CD4-positive, alpha-beta T cell treated with Interferon gamma for 1 hour (primary cell): ENCODE measurements at places on chromosomes 7 and 10.

GRCh38 chr7:38335492-38336147 lies 62.2 kb upstream of the TARP start:
- DNase-seq: peak; percentile 89

- no peak for DNase-seq
Observed at GRCh38 chr10:125592897-125593296, 90.1 kb downstream of the TEX36 start.

GRCh38 chr7:140390034-140390433 lies 8.3 kb downstream of the SLC37A3 start:
- no peak for DNase-seq

GRCh38 chr7:75639071-75639885 lies 99.5 kb downstream of the HIP1 start:
- DNase-seq: peak; percentile 14

GRCh38 chr10:119393019-119393418 lies 149.5 kb downstream of the RGS10 start:
- no peak for DNase-seq

GRCh38 chr7:98831641-98832221 lies 38.1 kb downstream of the TMEM130 start:
- DNase-seq: no peak

DNA sequence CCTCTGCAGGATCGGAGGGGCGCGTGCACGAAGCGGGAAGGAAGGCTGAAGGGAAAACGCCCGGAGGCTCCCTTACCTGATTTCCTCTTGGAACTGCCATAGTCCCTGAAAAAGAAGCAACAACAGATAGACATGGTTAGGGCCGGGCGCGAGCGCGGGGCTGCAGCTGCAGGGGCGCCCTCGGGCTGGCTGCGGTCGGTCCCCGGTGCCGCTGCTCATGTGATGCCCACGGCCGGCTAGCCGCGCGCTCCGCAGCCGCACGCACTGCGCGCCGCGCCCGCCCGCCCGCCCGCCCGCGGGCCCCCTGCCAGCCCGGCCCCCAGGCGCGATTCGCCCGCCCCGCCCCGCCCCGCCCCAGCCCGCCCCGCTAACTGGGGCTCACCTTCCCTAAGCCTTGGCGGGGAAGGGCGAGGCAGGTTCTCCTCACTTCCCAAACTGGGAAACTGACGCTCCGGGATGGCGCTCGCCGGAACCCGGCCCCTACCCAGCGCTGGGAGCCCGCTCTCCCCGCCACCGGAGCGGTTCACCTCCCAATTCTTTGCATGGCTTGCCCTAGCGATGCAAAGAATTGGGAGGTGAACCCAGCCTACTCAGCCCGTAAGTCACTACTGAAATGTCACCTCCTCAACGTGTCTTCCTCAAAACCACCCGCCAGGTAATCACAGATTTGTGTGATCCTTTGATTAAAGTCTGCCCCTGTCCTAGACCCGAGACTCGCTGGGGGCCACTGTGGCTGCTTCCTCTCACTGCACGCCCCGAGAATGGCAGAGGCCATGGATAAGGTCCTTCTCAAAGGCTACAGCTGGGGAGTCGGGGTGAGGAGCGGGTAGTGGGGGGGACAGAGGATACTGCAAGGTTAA lies 162.2 kb downstream of the SH3PXD2A start:
- peak; percentile 13 for DNase-seq

GRCh38 chr7:101743241-101743994 lies 74.0 kb upstream of the CUX1 start:
- DNase-seq: peak; percentile 55

GRCh38 chr10:77602231-77602912 lies 35.2 kb downstream of the KCNMA1 start:
- no peak for DNase-seq

DNA sequence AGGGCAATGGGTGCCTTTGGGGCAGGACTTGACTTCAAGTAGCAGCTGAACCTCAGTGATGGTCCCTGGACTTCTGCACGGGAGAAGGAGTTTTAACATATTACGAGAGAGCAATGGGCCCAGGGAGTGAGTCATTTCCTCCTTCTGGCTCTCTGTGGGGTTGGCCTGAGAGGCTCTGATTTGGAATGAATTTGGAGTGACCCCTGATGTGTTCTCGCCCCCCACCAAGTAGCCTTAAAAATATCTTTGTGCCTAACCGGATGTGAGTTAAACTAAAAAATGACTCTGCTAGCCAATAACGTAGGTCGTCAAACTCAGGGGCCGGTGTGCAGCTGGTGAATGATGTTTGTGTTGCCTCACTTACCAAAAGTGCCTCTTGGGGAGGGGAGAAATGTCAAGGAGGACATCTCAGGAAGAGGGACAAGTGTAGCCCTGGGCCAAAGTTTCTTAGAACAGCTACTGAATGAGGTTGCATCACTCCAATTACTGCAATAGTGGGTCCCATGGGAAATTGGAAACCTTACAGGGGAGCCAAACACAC lies 656.6 kb downstream of the INHBA start:
- DNase-seq: no peak

GRCh38 chr7:118169146-118169545 lies 14.8 kb upstream of the LSM8 start:
- DNase-seq: no peak

- DNase-seq: no peak
Observed at GRCh38 chr7:37100735-37101331, 347.8 kb downstream of the ELMO1 start.

GRCh38 chr7:31051598-31052486 lies at the start of gene ADCYAP1R1:
Gene ADCYAP1R1 (plus strand): TSS chr7:31052308. CDS start chr7:31063265, 10,957 bp downstream.
- DNase-seq: no peak

DNA sequence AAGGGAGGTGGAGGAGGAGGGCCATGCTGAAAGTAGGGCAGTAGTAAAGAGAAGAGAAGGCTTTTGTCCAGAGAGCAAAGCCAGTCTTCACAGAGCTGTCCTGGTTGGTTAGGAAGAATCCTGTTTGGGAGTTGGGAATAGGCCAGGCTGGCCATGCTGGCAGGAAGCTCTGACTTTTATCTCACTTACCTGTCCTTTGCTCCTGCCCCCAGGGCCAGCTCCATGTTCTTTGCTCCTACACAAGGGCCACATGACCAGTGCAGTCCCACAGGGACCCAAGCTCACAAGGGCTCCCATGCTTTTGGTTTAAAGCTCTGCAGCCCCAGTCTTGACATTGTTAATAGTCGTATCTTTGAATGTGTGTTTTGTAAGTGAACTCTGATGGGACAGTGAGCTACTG lies 161.6 kb upstream of the KMT2E start:
- DNase-seq: no peak

- DNase-seq: no peak
Observed at GRCh38 chr7:114700247-114700928, 221.5 kb upstream of the MDFIC start.
